ENCODE measurements at places on chromosomes 6 and 20.

- DNase-seq, result no peak
These were observed 819 bp upstream of the MTRF1L start for GRCh38 chr6:153003366-153003690.

DNA sequence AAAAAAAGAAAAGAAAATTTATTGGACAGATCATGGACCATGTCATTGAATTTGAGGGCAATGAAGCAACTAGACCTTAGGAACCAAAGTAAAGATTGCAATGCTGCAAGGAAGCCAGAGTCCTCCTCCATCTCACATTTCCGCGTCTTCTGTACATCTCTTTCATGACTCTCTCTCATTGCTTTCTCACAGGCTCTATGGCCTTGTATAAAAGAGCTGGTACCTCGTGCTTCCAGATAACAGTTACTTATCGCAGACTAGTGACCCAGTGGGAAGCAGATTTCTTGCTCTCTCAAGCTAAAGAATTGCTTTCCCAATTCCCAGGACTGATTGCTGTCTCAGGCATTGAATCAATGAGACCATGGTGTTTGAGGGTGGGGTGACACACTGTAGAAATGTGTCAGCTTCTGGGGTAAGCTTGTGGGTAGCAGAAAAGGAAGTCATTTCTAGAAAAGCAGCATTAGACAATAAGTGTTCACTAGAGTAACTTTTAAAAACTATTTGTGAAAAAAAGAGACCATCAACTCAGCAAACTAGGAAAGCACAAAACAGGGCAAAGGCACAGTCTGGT, 635.3 kb downstream of the UTRN start:
- DNase-seq, result no peak

DNA sequence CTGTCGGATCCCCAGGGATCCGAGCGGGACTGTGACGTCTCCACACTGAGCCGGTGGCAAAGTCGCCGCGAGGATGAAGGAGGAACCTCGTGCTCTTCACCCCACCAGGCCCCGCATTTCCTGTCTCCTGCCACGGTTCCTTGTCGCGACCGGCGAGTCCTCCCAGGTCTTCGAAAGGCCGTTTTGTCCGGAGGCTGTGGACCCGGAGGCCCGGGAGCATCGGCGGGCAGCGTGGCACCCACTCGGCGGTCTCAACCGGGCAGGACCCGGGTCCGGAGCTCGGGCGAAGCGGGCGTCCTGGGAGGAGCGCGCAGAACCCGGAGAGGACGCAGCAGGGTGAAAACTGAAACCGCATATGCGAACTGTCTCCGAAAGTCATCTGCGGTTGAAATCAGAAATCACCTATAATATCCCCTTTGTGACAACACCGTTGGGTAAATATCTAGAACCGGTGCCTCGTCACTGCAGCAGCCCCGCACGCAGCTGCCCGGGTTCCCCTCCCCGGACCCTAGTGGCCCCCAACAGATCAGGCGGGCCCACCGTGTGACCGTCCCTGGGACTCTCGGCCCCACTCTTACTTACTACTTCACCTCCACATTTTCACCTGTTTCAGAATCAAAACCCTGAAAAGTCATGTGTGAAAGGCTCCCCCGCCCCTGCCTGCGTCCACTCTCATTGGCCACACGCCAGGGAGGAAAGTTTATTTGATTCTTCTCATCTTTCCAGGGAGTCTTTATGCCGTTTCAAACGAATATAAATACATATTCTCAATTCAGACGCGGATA, 3.1 kb upstream of the ULBP2 start:
- peak; percentile 17 for DNase-seq

GRCh38 chr6:138162111-138162954, 594 bp downstream of the ARFGEF3 start:
- DNase-seq, result no peak
